Activated naive CD8-positive, alpha-beta T cell treated with anti-CD3 and anti-CD28 coated beads for 36 hours (primary cell): ENCODE measurements at places on chromosomes 2 and 18. TPM values are rescaled to one million over a fixed set of nuclear protein-coding genes. Genes with fewer than 3 reads are reported as not detected.

Gene GREB1L
- not detected for total RNA-seq

Gene TGFA
- total RNA-seq = 0.25 TPM

GRCh38 chr18:3323900-3324299 lies 62.0 kb downstream of the MYL12B start:
- no peak overlapping the region for H3K4me3 ChIP-seq
- H3K27ac ChIP-seq = no peak overlapping the region
- H3K4me1 ChIP-seq = peaks cover 7% of the 10 kb centered on the region
- no peaks in the 10 kb centered on the region for H3K36me3 ChIP-seq

- H3K27me3 ChIP-seq = no peaks in the 10 kb centered on the region
- H3K4me1 ChIP-seq = no peaks in the 10 kb centered on the region
- no peaks in the 10 kb centered on the region for H3K36me3 ChIP-seq
- H3K27ac ChIP-seq = no peak overlapping the region
These were observed 444.0 kb upstream of the LRRTM1 start for GRCh38 chr2:80748592-80748991.

DNA sequence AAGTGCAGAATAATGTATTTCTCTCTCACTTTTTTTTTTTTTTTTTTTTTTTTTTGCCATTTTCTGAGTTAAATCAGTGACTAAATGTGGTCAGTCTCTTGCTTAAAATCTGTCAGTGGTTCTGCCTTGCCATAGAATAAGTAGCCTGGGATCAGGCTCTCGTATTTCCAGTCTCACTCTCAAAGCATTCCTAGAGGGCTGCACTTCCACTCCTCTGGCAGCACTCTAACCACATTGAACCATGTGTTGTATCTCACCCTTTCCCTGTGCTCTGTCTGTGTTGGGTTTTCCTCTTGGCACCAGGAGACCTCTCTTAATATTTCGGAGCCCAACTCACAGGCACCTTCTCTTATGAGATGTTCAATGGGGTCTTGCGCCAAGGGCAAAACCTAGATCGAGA lies 304.4 kb downstream of the CTNNA2 start:
- H3K27me3 ChIP-seq = no peaks in the 10 kb centered on the region
- no peaks in the 10 kb centered on the region for H3K4me1 ChIP-seq
- no peak overlapping the region for H3K4me3 ChIP-seq
- no peak overlapping the region for H3K27ac ChIP-seq
- DNase-seq = no peak
- H3K36me3 ChIP-seq = no peaks in the 10 kb centered on the region
